ENCODE measurements at places on chromosomes 13 and 19. TPM values are rescaled to one million over a fixed set of nuclear protein-coding genes. Genes with fewer than 3 reads are reported as not detected.

- DNase-seq, result peak; percentile 99
Observed at GRCh38 chr13:23674795-23675640, 104.8 kb downstream of the TNFRSF19 start.

MYO16 gene
- total RNA-seq, result under 0.01 TPM

DNA sequence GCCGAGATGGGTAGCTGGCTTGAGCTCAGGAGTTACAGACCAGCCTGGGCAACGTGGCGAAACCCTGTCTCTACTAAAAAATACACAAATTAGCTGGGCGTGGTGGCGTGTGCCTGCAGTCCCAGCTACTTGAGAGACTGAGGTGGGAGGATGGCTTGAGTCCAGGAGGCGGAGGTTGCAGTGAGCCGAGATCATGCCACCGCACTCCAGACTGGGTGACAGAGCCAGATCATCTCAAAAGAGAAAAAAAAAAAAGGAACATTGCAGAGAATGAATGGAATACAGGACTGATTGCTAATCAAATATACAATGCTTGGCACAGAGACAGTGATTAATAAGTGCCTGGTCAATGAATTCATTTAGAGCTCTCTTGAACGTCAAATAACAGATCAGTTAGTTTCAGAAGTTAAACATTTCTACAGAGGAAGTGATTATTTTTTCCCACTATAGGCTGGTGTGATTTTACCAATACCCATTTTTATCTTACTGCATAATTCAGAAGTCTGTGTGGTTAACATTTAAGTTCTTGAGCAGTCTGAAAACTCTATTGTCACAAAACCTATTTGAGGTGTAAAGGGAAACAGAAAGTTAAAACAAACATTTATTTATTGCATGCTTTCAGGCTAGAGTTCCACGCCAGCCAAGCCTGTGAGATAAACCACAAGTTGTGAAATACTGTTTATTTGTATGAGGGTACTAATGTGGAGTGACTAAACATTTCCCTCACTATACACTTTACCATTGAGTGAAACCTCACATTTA is 7.7 kb upstream of the TBC1D4 start:
- DNase-seq, result peak; percentile 79

MAN2B1 gene
- total RNA-seq, result 36.0 TPM

DNA sequence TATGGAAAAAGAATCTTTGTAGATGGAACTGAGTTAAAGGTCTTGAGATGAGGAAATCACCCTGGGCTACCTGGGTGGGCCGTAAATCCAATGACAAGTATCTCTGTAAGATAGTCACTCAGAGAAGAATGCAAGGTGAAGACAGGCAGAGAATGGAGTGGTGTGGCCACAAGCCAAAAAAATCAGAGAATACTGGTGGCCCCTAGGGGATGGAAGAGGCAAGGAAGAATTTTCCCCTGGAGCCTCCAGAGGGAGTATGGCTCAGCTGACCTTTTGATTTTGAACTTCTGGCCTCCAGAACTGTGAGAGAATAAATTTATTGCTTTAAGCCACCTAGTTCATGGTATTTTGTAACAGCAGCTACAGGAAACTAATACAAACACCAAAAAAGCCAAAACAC is 32.7 kb upstream of the CSNK1A1L start:
- DNase-seq, result peak; percentile 10

- no peak for DNase-seq
Observed at GRCh38 chr19:35009424-35010415, 9.6 kb downstream of the GRAMD1A start.

ZNF442 gene
- total RNA-seq, result 5.1 TPM

- DNase-seq, result no peak
Observed at GRCh38 chr19:33175156-33175782, 18.9 kb upstream of the LRP3 start.

GRCh38 chr13:101660711-101661110 is 208.2 kb downstream of the ITGBL1 start:
- DNase-seq, result no peak

DNA sequence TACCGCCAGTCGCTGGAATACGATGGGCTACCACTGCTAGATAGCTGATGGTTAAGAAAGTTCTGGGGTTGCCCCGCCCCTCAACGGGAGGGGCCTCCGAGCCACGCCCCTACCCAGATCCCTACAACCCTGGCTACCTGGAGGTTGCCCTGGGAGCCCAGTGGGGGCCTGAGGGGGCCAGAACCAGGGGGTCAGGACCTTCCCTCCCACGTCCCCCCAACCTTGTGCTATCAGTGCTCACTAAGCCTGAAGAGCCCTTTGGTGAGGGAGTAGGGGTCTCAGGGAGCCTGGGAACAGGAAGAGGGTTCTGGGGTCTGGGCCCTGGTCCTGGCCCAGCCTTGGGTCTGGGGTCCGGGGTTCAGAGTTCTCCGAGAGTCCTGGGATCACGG is 8.9 kb downstream of the OCEL1 start:
- DNase-seq, result peak; percentile 50

DNA sequence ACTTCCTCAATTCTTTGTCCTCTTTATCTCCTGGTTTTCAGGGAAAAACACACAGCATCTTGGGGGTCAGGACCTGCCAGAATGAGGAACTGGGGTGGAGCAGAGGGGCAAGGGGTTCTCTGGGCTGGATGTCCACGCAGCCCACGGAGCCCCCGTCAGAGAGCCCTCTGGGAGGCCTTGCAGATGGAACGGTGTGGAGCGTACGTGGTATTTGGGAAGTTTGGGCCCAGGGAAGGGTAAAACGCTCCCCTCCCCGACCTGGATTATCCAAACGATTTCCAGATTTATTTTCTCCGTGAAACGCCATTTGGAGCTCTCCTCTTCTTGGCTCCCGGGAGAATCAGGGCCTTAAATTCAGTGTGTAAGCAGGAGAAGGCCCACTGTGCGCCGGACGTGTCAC is 51.7 kb upstream of the ZNF536 start:
- no peak for DNase-seq
